ENCODE measurements at places on chromosomes 11 and 22.
A peak's percentile ranks its signal among the peaks of the same experiment; 100 is the strongest.

DNA sequence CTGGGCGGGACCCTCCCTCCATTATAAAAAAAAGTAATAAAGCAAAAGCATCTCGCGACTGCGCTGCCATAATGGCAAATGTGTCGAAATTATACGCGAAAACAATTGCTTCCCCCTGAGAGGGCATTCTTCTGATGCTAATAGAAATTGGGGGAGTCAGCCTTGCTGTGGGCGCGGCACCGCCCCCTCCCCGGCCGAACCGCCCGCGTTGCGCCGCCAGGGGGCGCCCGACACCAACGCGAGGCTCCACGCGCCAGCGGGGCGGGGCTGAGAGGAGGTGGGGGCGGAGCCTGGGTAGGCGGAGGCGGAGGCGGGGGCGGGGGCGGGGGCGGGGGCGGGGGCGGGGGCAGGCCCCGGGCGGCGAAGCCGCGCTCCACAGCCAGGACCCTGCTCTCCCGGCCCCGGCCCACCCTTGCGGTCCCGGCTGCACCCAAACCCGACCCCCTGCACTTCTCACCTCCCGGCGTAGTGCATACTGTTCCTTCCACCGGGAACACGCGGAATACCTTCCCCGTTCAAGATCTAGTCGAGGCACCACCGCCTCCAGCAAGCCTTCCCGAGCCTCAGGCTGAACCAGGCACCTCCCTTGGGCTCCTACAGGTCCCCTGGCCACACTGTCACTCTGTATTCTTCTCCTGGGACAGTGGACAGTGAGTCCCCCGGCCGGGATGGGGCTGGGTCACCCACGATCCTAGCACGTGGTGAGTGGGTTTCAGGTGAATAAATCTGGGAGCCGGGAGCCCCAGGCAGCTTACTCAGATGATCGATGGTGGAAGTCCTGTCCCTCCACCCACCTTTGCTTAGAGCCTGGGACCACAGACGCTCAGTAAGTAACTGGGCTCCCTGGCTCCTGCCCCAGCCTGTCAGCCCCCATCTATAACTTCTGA, 15.5 kb upstream of the UPK3A start:
- peak; percentile 89 for DNase-seq

GRCh38 chr22:42977569-42977968, 37.4 kb downstream of the PACSIN2 start:
- DNase-seq = no peak

GRCh38 chr11:108698844-108699642, 34.2 kb downstream of the DDX10 start:
- no peak for DNase-seq

DNA sequence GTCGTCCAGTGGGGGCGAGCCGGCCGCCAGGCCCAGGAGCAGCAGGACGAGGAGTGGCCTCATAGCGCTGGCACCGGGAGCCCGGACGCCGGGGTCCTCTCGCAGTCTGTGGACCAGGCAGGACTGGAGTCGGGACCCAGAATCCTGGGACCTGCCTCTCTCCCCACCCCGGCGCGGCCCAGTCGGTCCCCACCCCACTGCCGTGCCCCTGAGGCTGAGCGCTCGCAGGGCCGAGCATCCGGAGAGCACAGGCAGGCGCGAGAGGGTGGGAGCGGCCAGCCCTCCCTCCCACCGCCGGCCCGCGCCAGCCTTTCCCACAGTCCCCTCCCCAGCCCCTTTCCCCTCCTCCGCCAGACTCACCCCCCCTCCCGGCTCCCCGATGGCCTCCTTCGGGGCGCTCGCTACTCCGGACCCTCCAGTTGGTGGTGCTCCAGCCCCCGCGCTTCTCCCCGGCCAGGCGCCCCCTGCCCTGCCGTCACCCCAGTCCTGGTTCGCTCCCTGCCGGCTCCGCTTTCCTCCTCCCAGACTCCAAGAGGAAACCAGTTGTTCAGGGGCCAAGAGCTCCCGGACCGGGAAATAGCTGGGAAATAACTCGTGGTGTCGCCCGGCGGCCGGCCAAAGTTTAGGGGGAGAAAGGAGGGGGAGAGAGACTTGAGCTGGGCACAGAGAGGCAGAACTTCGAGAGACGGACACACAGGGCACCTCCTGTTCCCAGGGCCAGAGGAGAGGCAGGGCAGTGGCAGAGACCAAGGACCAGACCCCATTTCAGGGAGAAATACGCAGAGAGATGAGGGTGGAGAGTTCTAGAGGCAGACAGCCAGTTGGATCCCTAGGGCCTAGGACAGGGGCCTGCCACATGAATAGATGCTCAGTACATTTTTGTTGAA, at the start of gene C1QTNF5:
C1QTNF5 (minus strand) TSS at position 549 of the 887 bp plus-strand sequence; CDS start at position 63, 486 bp downstream.
- peak; percentile 87 for DNase-seq

DNA sequence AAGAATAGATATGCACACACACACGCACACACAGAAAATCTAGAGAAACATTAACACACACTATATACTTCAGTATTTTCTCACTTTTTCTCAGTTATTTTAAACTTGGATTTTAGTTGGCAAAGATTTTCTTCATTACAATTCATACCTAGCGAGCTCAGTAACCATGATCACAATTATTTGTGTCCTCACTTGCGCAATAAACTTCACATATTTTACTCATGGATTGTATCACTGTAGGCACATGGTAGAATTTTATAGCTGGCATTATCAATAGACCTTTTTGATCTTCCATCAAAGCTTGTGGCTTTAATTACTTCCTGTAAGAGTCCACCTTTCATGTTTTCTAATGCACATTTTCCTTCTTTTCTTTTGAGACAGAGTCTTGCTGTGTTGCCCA, 4.8 kb upstream of the XKR3 start:
- DNase-seq = no peak

DNA sequence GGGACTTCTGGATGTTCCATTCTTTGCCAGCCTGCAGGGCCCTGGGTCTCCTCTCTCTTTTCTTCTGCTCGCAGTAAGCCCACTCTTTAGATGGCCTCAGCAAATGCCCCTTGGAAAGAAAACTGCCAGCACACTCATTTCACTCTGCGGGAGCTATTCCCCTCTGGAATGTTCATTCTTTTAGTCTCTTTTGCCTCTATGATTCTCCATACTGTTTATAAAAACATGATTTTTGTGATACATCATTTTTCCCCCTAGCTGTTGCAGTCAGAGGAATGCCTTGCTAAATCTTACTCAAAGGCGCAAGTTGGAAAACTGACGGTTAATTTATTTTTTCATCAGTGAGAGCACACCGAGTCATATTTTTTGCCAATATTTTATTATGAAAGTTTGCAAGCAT, 184.9 kb downstream of the SNX19 start:
- no peak for DNase-seq

DNA sequence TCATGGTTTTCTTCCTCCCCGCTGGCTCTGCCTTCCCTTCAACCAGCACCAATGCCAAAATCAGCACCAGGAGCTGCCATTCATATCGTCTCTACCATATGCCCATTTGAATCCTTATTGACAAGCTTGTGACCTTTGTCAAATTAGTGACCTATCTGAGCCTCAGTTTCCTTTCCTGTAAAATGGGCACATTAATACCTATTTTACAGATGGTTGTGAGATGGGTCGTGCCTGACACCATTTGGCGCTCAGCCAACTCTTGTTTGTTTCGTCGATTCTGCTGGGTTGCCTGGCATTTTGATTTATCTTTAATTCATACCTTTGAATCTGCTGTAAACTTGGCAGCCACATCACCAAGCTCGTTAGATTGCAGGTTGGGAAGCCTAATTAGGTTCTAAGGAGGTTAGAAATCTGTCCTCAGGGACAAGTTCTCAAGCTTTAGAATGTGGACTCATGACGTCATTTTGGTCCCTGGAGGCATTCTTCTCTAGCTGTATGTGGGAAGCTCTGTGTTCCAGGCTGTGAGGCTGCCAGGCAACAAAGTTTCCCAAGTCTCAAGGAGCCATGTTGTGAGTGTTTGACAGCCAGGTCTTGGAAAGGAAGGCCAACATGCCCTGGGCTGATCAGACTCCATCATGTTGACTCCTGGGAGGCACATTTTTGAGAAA, 61.0 kb downstream of the RPS6KA4 start:
- DNase-seq = no peak
